ENCODE measurements at places on chromosomes 5 and 9. TPM values are rescaled to one million over a fixed set of nuclear protein-coding genes. Genes with fewer than 3 reads are reported as not detected.

- H3K4me1 ChIP-seq: no peaks in the 10 kb centered on the region
- H3K36me3 ChIP-seq: no peaks in the 10 kb centered on the region
- no peak overlapping the region for H3K4me3 ChIP-seq
- peaks cover 2% of the 10 kb centered on the region for H3K27me3 ChIP-seq
Observed at GRCh38 chr5:149388498-149389190, 9.6 kb upstream of the IL17B start.

DNA sequence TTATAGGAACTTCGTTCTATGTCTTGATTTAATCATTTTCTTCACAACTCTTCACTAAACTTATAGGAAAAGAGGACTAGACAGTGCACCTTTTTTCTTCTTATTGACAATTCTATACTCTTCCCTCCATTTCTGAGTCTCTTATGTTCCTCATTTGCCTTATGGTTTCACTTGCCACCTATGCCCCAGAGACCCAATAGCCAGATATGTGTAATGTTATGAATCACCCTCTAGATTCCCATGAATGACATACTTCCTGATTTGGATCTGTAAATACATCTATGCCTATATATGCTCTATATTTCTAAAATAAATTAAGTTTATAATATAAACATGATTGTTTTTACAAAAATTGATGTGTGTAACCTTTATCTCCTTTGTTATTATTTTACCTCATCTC, 514.1 kb upstream of the MEF2C start:
- H3K27me3 ChIP-seq: no peaks in the 10 kb centered on the region
- no peak overlapping the region for H3K27ac ChIP-seq
- no peak overlapping the region for H3K4me3 ChIP-seq

Gene SV2C
- 0.08 TPM for total RNA-seq

GRCh38 chr9:36164372-36164771, 4.8 kb upstream of the CCIN start:
- no peaks in the 10 kb centered on the region for H3K27me3 ChIP-seq
- no peak for DNase-seq
- H3K4me1 ChIP-seq: peaks cover 15% of the 10 kb centered on the region
- H3K4me3 ChIP-seq: no peak overlapping the region

DNA sequence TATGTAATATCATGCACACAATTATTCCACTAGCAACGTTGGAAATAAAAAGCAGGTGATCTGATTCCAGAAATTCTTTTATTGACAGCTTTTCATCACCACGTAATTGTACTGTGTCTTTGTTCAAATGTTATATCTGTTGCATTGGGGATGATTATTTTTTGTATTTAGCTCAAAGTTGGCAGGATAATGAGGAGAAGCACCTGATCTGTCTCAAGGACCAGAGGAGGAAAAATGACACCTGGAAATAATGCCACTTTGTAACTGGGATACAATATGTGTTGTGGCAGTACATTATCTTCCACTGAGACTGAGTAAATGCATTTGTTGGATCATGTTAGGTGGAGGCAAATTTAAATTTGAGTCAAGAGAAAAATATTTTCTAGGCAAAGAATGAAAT, 1298.8 kb upstream of the CDH6 start:
- no peaks in the 10 kb centered on the region for H3K4me1 ChIP-seq
- H3K4me3 ChIP-seq: no peak overlapping the region
- no peak overlapping the region for H3K27ac ChIP-seq

DNA sequence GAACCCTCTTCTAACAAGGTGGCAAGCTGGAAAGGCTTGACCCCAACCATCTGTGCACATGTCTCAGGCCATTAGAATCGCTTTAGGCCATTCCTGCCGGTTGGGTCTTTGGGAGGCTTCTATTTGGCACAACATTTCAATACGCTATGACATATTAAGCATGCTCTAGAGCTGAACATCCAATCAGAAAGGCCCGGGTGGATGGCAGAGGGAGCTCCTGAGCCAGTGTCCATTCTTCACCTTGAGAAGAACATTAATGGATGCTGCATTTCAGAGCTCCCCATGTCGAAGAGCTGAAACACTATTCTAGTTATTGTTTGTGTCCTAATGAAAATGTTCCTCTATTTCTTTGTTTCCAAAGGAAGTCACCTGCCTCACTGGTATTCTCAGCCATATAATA, 12.8 kb downstream of the SPATA9 start:
- no peaks in the 10 kb centered on the region for H3K27me3 ChIP-seq
- no peak overlapping the region for H3K27ac ChIP-seq
- DNase-seq: no peak
- H3K4me3 ChIP-seq: no peak overlapping the region
- H3K4me1 ChIP-seq: no peaks in the 10 kb centered on the region
- H3K36me3 ChIP-seq: no peaks in the 10 kb centered on the region

DNA sequence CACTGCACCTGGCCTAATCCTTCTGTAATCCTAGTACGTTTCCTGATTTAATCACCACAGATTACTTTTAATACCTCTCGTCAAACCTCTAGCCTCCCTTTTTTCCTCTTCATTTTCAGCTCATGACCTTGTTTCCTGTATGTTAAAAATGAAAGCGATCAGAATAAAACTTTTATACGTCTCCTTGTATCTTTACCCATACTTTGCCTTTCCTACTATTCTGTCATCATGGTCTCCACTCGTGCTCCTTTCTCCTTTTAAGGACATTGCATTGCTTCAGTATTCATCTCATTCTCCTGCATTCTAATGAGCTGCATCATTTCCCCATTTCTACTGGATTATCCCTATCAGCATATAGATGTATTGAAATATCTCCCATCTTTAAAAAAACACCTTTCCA, 8.5 kb downstream of the CDC42SE2 start:
- H3K4me1 ChIP-seq: peaks cover 70% of the 10 kb centered on the region
- H3K4me3 ChIP-seq: peak overlapping the region; percentile 46
- peak overlapping the region; percentile 87 for H3K27ac ChIP-seq
- peaks cover 12% of the 10 kb centered on the region for H3K36me3 ChIP-seq
- no peaks in the 10 kb centered on the region for H3K27me3 ChIP-seq
- peak; percentile 49 for DNase-seq

DNA sequence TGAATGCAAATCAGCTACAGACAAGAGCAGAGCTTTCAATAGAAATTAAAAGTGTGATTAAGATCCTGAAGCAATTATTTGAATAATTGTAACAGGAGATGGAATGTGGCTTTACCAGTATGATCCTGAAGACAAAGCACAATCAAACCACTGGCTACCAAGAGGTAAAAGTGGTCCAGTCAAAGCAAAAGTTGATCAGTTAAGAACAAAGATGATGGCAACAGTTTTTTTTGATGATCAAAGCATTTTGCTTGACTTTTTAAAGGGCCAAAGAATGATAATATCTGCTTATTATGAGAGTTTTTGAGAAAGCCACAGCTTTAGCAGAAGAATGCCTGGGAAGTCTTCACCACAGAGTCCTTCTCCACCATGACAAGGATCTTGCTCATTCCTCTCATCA, 409.2 kb downstream of the CSNK1G3 start:
- no peaks in the 10 kb centered on the region for H3K36me3 ChIP-seq
- H3K4me3 ChIP-seq: no peak overlapping the region
- DNase-seq: no peak
- no peak overlapping the region for H3K27ac ChIP-seq
- H3K27me3 ChIP-seq: no peaks in the 10 kb centered on the region

GRCh38 chr5:77816686-77817085, 40.5 kb upstream of the TBCA start:
- H3K27me3 ChIP-seq: no peaks in the 10 kb centered on the region
- DNase-seq: no peak
- no peaks in the 10 kb centered on the region for H3K36me3 ChIP-seq
- no peak overlapping the region for H3K27ac ChIP-seq
- no peak overlapping the region for H3K4me3 ChIP-seq
- no peaks in the 10 kb centered on the region for H3K4me1 ChIP-seq

GRCh38 chr5:9953691-9954090, 296.0 kb downstream of the ATPSCKMT start:
- H3K4me3 ChIP-seq: no peak overlapping the region
- H3K27ac ChIP-seq: no peak overlapping the region
- DNase-seq: no peak
- no peaks in the 10 kb centered on the region for H3K27me3 ChIP-seq
- H3K36me3 ChIP-seq: no peaks in the 10 kb centered on the region

GRCh38 chr9:135610290-135611141, 28.8 kb downstream of the GLT6D1 start:
- H3K27me3 ChIP-seq: no peaks in the 10 kb centered on the region
- no peak overlapping the region for H3K27ac ChIP-seq
- no peak for DNase-seq
- H3K4me3 ChIP-seq: no peak overlapping the region
- H3K4me1 ChIP-seq: no peaks in the 10 kb centered on the region

- H3K27ac ChIP-seq: no peak overlapping the region
- H3K4me1 ChIP-seq: no peaks in the 10 kb centered on the region
- no peaks in the 10 kb centered on the region for H3K36me3 ChIP-seq
- DNase-seq: no peak
- no peaks in the 10 kb centered on the region for H3K27me3 ChIP-seq
- no peak overlapping the region for H3K4me3 ChIP-seq
Observed at GRCh38 chr5:33091571-33092363, 349.0 kb upstream of the TARS1 start.

Gene HRH2
- 3.4 TPM for total RNA-seq

Gene GDA
- total RNA-seq: not detected

DNA sequence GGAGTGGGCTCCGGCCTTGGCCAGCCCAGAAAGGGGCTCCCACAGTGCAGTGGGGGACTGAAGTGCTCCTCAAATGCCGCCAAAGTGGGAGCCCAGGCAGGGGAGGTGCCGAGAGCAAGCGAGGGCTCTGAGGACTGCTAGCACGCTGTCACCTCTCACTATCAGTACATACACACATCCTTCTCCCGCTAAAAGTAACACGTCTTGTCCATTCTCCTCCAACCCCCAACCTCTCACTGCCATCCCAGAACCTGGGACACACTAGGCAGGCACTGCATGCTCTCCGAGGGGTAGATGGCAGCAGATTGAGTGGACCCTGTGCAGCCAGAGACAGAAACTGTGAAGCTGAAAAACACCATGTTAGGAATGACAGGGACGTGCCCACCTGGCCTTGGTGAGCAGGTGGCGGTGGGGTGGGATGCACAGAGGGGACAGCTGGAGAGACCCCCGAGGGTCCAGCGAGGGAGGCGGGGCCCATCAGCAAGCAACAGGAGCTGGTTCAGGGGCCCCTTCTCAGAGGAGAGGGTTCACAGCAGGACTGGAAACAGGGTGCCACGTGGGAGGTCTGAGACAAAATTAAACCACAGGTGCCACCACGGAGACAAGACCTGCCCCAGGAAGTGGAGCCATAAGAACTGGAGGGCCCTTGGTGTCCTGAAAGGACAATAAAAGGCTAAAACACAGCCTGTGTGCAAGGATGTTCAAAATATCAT, 16.9 kb downstream of the SEMA4D start:
- no peaks in the 10 kb centered on the region for H3K27me3 ChIP-seq
- H3K4me3 ChIP-seq: peak overlapping the region; percentile 25
- no peak for DNase-seq
- peaks cover 92% of the 10 kb centered on the region for H3K4me1 ChIP-seq
- peaks cover 34% of the 10 kb centered on the region for H3K36me3 ChIP-seq
- H3K27ac ChIP-seq: peak overlapping the region; percentile 67

Gene LVRN
- total RNA-seq: 0.17 TPM

- H3K27me3 ChIP-seq: peaks cover 3% of the 10 kb centered on the region
- no peak for DNase-seq
- no peak overlapping the region for H3K4me3 ChIP-seq
- no peak overlapping the region for H3K27ac ChIP-seq
- no peaks in the 10 kb centered on the region for H3K4me1 ChIP-seq
- H3K36me3 ChIP-seq: no peaks in the 10 kb centered on the region
Observed at GRCh38 chr9:76732341-76732958, 31.8 kb upstream of the PCA3 start.

GRCh38 chr5:88944751-88945531, 62.0 kb upstream of the MEF2C start:
- no peaks in the 10 kb centered on the region for H3K27me3 ChIP-seq
- no peak for DNase-seq
- no peaks in the 10 kb centered on the region for H3K36me3 ChIP-seq
- no peaks in the 10 kb centered on the region for H3K4me1 ChIP-seq
- no peak overlapping the region for H3K27ac ChIP-seq

DNA sequence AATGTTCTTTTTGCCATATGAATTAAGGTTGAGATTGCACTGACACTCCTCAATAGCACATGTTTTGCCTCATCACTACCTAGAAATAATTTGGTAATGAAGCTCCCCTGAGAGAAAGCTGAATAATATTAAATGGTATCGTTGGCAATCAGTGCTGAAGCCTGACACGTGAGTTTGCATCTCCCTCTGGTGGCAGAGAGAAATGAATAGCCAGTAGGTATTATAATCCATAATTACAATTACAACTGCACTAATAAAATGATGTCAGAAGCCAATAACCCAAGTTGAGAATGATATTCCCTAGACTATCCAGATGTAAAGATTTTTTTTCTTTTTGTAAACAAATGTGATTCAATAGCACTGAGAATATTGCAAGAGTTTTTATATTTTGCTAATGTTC, 700.3 kb downstream of the PTPRD start:
- no peaks in the 10 kb centered on the region for H3K27me3 ChIP-seq
- no peaks in the 10 kb centered on the region for H3K36me3 ChIP-seq
- H3K4me1 ChIP-seq: no peaks in the 10 kb centered on the region
- H3K4me3 ChIP-seq: no peak overlapping the region

DNA sequence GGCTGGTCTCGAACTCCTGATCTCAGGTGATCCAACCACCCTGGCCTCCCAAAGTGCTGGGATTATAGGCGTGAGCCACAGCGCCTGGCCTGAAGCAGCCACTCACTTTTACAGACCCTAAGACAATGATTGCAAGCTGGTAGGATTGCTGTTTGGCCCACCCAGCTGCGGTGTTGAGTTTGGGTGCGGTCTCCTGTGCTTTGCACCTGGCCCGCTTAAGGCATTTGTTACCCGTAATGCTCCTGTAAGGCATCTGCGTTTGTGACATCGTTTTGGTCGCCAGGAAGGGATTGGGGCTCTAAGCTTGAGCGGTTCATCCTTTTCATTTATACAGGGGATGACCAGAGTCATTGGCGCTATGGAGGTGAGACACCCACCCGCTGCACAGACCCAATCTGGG, 1.5 kb downstream of the CA9 start:
- no peaks in the 10 kb centered on the region for H3K36me3 ChIP-seq
- H3K27me3 ChIP-seq: peaks cover 6% of the 10 kb centered on the region
- peak overlapping the region; percentile 58 for H3K4me3 ChIP-seq
- no peak overlapping the region for H3K27ac ChIP-seq

Gene SPATA6L
- total RNA-seq: 10.8 TPM

- no peak overlapping the region for H3K4me3 ChIP-seq
- H3K27me3 ChIP-seq: no peaks in the 10 kb centered on the region
Observed at GRCh38 chr5:79481574-79481973, 32.4 kb downstream of the HOMER1 start.

Gene GPR151
- not detected for total RNA-seq

GRCh38 chr9:116342061-116342460, 188.5 kb downstream of the PAPPA start:
- no peak for DNase-seq
- no peak overlapping the region for H3K27ac ChIP-seq
- no peaks in the 10 kb centered on the region for H3K36me3 ChIP-seq
- H3K4me1 ChIP-seq: no peaks in the 10 kb centered on the region
- H3K4me3 ChIP-seq: no peak overlapping the region

GRCh38 chr5:107395632-107396350, 274.9 kb downstream of the EFNA5 start:
- H3K4me3 ChIP-seq: no peak overlapping the region
- H3K4me1 ChIP-seq: no peaks in the 10 kb centered on the region
- H3K27me3 ChIP-seq: no peaks in the 10 kb centered on the region
- H3K36me3 ChIP-seq: no peaks in the 10 kb centered on the region
- H3K27ac ChIP-seq: no peak overlapping the region

Gene PCDHB8
- not detected for total RNA-seq

GRCh38 chr5:139863361-139863760, 67.8 kb downstream of the PSD2 start:
- H3K4me3 ChIP-seq: no peak overlapping the region
- H3K36me3 ChIP-seq: no peaks in the 10 kb centered on the region
- H3K27me3 ChIP-seq: peaks cover 9% of the 10 kb centered on the region
- no peak overlapping the region for H3K27ac ChIP-seq
- no peak for DNase-seq
- no peaks in the 10 kb centered on the region for H3K4me1 ChIP-seq

Gene TPM2
- total RNA-seq: 63.1 TPM

All from CD4-positive, alpha-beta T cell (primary cell).